ENCODE measurements at places on chromosomes 5 and 9.

DNA sequence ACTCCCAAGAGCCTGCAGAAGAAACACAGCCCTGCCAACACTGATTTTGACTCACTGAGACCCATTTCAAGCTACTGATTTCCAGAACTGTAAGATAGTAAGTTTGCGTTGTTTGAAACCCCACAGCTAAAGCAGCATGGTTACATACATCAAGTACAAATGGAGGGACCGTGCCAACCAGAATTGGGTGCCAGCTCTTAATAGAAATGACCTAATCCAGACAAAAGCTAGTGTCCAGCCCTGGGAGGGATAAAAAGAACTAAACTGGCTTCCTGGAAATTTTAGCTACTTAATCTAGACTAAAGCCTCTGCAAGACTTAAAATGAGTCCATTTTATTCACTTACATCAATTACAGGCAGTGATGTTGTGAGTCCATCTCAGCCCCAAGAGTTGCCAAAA is 122.6 kb downstream of the ADAMTS12 start:
- DNase-seq: no peak

DNA sequence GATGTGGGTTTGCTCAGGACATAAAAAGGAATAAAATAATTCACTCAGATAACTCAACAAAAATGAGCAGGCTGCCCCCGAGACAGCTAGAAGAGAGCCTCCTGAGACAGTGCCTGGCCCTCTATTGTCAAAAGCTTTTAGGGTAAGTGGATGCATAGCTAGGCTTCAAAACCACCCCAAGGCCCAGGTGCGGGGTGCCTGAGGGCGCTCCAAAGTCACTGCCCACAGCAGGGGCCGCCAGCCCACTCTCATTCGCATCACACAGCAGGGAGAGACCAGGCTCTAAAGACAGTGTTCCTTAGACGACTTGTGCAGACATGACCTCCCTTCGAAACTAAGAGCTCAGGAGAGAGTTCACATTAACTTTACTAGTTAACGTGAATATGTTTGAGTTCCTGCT is 271.5 kb downstream of the FSTL4 start:
- DNase-seq: no peak

DNA sequence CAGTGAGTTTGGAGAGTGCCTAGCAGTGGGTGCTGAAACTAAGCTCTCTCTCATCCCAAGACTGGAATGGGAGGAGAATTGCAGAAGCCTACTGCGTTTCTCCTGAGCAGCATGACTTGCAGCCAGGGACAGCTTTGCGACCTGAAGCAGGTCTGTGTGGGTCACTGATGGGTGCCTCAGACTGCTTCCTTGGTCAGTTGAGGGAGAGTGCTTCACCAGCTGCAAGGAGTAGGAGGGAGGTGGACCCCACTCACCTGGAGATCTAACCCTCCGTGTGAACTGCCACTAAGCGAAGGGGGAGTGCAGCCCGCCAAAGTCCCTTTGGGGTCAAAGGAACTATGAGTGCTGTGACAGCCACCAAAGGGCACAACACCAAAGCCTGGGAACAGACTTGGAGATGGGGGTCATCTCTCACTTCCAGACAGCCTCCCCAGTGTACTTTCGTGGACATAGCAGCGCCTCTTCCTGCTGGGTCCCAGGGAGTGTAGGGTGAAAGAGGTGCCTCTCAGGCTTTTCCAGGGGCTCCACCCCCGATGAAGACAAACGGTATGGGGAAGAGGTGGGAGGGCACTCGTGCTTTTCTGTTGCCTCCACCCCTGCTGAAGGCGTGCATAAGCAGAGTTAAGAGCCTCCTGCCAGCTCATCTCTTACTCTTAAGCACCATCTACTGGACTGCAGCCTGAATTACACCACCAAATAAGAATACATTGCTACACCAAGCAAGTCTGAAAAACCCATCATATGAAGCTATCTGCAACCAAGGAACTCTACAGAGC is 34.3 kb upstream of the MACIR start:
- DNase-seq: peak; percentile 5

GRCh38 chr9:71977003-71977402 is 65.6 kb downstream of the C9orf85 start:
- DNase-seq: no peak

DNA sequence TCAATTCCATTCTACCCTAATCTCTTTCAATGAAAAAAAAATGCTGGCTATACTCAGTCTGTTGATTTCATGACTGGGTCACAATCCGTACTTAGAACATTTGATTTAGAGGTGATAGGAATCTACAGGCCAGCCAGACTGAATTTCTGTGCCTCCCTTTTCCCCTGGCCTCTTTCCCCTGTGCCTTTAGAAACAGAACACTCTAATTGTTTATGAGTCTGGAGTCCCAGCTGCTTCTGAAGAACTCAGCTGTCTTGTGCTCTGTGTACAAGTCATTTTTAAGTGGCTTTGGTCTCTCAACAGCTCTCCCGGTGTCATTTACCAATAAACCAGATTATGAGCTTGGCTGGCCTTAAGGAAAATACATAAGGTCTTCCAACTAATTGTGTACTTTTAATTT is 94.1 kb upstream of the ITGA2 start:
- no peak for DNase-seq

DNA sequence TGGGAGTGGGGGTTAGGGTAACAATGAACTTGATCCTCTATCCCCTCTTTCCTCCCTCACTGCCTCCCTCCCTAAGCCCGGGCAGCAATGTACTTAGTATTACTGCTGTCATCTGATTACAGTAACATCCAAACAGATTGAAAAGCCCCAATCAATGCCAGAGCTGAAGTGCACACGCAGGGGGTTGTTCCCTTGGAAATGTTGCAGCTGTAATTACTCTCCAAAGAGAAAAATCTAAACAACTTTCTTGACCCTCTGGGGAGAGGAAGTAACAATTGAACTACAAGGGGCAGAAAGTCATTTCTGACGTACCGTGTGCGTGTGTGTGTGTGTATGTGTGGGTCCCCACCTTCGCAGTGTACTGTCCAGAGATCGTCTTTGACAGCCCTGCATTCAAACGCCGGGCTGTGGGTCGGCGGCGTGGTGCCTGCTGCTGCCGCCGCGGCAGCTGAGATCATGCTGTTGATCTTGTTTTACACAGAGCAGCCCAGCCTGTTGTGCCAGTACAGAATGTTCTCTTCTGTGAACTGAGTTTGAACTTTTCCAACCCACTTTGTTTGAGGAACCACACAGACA is 66.0 kb upstream of the KLF9 start:
- DNase-seq: no peak

- no peak for DNase-seq
Observed at GRCh38 chr9:105219291-105219805, 25.1 kb upstream of the SLC44A1 start.

DNA sequence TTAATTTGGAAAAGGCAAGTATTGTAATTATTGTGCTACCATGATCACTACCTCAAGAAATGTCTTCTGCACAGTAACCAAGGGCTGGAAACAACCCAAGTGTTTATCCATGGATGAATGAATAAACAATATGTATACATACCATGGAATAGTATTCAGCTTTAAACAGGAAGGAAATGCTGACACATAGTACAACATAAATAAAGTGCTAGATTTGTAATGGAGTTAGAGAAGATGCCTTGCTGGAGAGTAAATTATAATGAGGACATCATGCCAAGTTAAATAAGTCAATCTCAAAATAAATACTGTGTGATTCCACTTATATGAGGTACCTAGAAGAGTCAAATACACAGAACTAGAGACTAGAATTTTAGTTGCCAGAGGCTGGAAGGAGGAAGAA is 160.0 kb downstream of the CCDC192 start:
- DNase-seq: no peak

- DNase-seq: no peak
Observed at GRCh38 chr5:145787001-145787400, 48.1 kb downstream of the PRELID2 start.

GRCh38 chr9:136348691-136349090 is 14.9 kb downstream of the DNLZ start:
- DNase-seq: no peak

- no peak for DNase-seq
Observed at GRCh38 chr5:135030123-135030955, 3.7 kb downstream of the PITX1 start.

GRCh38 chr9:98385751-98386150 is 130.3 kb upstream of the TBC1D2 start:
- no peak for DNase-seq

- DNase-seq: no peak
Observed at GRCh38 chr5:168176251-168176650, 115.2 kb upstream of the WWC1 start.

DNA sequence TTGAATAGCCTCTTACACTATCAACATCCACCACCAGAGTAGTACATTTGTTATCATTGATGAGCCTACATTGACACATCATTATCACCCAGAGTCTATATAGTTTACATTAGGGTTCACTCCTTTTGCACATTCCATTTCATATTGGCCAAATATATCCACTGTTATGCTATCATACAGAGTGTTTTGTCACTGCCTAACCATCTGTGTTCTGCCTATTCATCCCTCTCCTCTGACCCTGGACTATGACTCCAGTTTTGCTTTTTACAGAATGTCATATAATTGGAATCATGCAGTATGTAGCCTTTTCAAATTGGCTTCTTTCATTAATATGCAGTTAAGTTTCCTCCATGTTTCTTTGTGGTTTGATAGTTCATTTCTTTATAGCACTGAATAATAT is 904.7 kb downstream of the TLE1 start:
- no peak for DNase-seq

- no peak for DNase-seq
Observed at GRCh38 chr5:11494340-11494739, 409.9 kb downstream of the CTNND2 start.

Measured in skin of body (tissue), 3 donors.